ENCODE measurements at places on chromosomes 2 and 18. TPM values are rescaled to one million over a fixed set of nuclear protein-coding genes. Genes with fewer than 3 reads are reported as not detected.

Gene DPP4
- total RNA-seq = 83.2 TPM

Gene CIB4
- not detected for total RNA-seq

Gene NETO1
- total RNA-seq = not detected

Gene GNAL
- 0.43 TPM for total RNA-seq

Gene LIMS3
- 1.7 TPM for total RNA-seq

Gene NT5DC4
- not detected for total RNA-seq

Gene CCDC141
- not detected for total RNA-seq

Gene PLEKHH2
- 1.8 TPM for total RNA-seq

Gene LRATD1
- 6.5 TPM for total RNA-seq

Gene SUPT7L
- total RNA-seq = 36.4 TPM

Gene CXCR1
- not detected for total RNA-seq

Gene EGR4
- not detected for total RNA-seq

Gene REEP1
- under 0.01 TPM for total RNA-seq

Gene ALK
- under 0.01 TPM for total RNA-seq

Gene RGPD6
- 25.1 TPM for total RNA-seq

Gene REG1B
- total RNA-seq = not detected

Gene ARHGEF4
- total RNA-seq = 5.9 TPM

Gene GTF2A1L
- total RNA-seq = 0.54 TPM

Gene RIT2
- total RNA-seq = not detected

Gene RND3
- total RNA-seq = 111 TPM

Gene TUBA4B
- not detected for total RNA-seq

Gene IL1B
- total RNA-seq = 0.11 TPM

Gene PIGN
- total RNA-seq = 41.2 TPM

Gene RNF181
- 125 TPM for total RNA-seq

Gene CHRND
- not detected for total RNA-seq

Gene SUCLG1
- total RNA-seq = 47.9 TPM

Gene TEKT4
- not detected for total RNA-seq

Gene KCNG2
- not detected for total RNA-seq

Gene ABCG5
- total RNA-seq = not detected

Gene MAL
- total RNA-seq = 0.76 TPM

Gene VRK2
- 33.4 TPM for total RNA-seq

Gene DLX2
- total RNA-seq = not detected

Gene CENPA
- 1.6 TPM for total RNA-seq

Gene UGT1A8
- total RNA-seq = not detected

Gene NPAS2
- total RNA-seq = 23.9 TPM

Gene C2orf78
- total RNA-seq = not detected

Gene PKDCC
- 1.1 TPM for total RNA-seq

Gene INO80B
- total RNA-seq = 15.7 TPM
